Posterior vena cava (tissue), 2 donors: ENCODE measurements at places on chromosomes 3 and 15. TPM values are rescaled to one million over a fixed set of nuclear protein-coding genes. Genes with fewer than 3 reads are reported as not detected.
A peak's percentile ranks its signal among the peaks of the same experiment; 100 is the strongest.

GRCh38 chr3:14976317-14976716 lies 28.9 kb downstream of the NR2C2 start:
- no peak for DNase-seq

ZDHHC23 gene
- total RNA-seq: 0.93 TPM

DNA sequence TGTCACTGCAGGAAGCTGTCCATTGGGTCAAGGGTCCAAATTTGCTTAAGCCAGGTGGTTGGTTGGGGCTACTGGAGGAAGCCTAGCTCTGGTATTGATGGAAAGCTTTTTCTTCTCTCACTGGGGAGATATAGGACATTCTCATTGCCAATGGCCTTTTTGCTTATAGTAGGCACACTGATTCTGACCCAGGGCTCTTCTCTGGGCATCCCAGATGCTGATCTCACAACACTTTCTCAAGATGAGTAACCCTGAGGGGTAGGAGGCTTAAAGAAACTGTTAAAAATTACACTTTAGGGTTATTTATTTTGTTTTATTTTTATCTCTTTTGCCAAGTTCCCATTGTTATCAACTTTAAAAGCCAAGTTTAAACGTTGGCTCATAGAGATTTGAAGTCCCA lies 337.8 kb downstream of the LRRC3B start:
- DNase-seq: no peak

DNA sequence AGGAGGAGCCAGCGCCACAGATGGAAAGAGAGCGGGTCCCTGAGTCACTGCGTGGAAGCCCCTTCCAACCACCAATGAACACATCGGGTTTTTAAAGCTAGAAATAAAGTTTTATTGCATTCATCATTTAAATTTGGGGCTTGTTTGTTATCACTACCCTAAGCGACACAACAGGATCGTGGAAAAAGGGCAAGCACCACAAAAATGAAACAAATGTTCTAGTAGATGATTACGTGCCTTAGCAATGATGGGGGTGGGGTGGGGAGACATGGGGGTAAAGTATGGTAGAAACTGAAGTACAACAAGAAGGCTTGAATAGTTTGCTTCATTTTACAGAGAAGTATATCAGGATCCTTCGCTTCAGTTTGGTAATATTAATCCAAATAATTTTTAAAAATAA lies 221.6 kb upstream of the ATP10A start:
- no peak for DNase-seq

GRCh38 chr3:66498687-66499621 lies 1.9 kb downstream of the LRIG1 start:
- DNase-seq: no peak

DNA sequence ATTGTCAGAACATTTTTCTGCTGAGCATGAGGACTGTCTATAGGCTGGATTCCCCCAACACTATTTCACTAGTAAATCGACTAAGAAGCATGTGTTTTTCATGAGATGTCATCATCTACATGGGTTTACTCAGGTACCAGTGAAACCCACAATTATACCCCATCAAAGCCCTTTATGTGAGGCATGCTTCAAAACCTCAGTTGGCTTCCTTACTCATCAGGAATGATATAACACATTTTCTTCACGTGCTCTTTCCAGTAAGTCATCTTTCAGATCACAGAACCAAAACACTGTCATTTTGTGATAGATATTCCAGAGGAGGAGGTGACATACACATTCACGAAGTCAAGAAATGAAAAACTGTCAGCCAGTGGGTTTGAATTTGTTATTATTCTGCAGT lies 116.5 kb downstream of the ANO10 start:
- DNase-seq: no peak

ERICH6 gene
- total RNA-seq: not detected

DNA sequence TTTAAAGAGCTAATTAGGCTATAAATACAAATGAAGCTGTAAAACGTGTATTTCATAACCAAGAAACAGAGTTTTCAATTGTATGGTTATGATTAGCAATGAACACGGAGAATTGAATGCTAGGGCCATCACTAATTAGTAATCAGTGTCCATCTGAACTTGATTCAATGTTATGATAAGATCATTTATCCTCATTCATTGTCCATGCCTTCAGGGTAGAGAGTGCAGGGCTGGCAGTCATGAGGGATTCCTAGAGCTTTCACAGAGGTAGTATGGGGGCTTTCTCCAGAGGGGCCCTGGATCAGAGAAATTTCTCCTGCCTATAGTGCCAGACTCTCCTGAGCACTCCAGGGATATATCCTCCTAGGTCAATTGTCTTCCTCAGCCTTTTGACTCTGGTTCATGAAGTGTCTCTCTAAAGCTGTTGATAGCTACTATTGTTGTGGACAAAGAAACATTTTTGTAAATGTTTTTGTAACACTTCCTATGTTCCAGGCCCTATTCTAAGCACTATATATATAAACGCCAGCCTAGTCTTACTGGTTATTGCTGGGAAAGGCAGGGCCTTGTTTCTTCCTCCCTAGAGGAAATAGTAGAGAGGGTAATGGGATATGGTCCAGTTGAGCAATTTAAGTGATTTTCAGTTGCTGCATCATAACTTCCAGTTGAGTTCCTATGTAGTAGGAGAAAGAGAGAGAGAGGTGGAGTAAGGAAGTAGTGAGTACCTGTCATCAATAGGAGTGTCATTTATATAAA lies 249.0 kb downstream of the NFKBIZ start:
- DNase-seq: no peak

DNA sequence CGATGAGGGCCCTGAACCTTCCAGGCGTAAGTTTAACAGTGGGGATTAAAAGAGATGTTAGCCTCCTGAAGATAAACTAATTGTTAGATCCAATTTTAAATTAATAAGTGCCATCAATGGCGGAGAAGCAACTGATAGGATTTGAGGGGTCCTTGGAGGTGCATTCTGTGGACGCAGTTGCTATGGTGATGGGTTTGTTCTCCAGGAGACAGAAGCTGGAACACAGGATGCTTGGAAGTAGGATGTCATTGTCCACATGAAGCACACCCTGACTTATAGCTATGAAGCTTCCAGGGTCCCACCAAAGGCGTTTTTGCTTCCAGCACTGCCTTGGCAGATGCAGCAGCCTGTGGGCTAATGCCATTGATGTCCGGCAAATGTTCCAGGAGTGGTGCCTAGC lies 331.0 kb upstream of the IL12A start:
- no peak for DNase-seq

DNA sequence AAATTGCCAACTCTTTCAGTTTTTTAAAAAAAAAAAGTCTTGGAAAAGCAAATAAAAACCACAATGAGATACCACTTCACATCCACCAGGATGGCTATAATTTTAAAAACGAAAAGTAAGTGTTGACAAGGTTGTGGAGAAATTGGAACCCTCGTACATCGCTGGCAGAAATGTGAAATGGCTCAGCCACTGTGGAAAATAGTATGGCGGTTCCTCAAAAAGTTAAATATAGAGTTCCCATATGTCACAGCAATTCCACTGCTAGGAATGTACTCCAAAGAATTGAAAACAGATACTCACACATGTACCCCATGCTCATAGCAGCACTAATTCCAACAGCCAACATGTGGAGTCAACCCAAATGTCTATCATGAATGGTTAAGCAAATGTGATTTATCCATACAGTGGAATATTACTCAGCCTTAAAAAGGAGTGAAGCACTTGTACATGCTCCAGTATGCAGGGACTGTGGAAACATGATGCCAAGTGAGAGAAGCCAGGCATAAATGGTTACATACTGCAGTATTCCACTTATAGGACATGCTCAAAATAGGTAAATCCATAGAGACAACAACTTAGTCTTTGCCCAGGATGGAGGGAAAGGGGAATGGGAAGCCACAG lies 73.8 kb upstream of the PCSK6 start:
- no peak for DNase-seq

GRCh38 chr15:91476861-91477260 lies 376.6 kb upstream of the SLCO3A1 start:
- DNase-seq: no peak

DNA sequence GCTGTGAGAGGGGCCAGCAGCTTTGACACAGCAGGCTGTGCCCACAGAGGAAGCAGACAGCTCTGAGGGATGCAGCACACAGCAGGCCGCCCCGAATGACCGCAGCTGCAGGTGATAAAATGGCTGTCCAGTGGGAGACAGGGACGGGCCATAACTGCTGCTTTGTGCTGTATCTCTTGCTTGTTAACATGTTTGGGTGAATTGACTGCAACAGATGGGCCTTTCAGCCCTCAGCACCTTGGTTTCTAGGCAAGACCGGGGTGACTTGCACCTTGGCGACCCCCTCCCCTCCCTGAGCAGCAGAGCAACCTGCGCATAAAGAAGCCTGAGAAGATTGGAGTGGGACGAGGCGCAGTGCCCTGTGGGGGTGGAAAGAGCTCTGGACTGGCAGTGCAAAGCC lies 36.6 kb upstream of the CLK3 start:
- DNase-seq: peak; percentile 52

LRRC31 gene
- not detected for total RNA-seq

GRCh38 chr3:141306276-141306675 lies 62.0 kb upstream of the ZBTB38 start:
- DNase-seq: no peak

- no peak for DNase-seq
Observed at GRCh38 chr3:150912501-150912900, 7.3 kb upstream of the MINDY4B start.

- no peak for DNase-seq
Observed at GRCh38 chr3:159751146-159751545, 237.5 kb upstream of the IL12A start.

AQP9 gene
- 6.6 TPM for total RNA-seq
